ENCODE measurements at places on chromosomes 3 and 15.

DNA sequence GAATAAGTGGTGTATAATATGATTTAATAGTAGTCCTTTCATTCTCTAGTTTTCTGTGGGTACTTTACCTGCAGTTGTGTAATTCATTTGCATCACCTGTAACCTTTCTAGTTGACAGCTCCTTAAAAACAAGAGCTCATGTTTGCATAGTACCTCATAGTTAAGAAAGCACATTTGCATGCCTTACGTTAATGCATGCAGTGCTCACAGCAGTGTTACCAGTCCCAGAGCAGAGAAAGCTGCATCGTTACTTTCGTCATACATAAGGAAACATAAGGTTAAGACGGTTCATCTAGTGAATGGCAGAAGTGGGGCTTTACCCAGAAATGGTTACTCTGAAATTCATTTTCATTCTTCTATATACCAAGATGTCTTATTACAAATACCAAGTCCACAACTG is 111.3 kb downstream of the AKAP13 start:
- ATAC-seq: no peak

GRCh38 chr3:56042326-56042951 is 425.8 kb downstream of the ERC2 start:
- ATAC-seq: peak; percentile 86

GRCh38 chr3:147318900-147319299 is 87.4 kb downstream of the ZIC4 start:
- ATAC-seq: no peak

DNA sequence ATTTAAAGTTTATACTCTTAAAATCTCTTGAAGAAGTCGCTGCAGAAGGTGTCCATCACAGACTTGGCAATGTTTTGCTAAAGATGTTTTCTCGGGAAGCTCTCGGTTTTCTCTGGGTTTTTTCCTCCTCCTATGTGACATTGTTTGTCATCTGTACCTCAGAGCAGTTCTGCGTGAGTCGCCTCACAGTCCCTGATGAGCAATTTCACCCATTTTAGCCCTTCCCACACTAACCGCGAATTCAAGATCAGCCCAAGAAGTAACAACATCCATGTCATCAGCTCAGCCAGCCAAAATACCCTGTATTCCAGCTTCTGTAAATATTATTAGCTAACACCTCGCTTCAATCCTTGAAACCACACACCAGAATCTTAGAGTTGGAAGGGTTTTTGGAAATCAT is 224.3 kb upstream of the SETMAR start:
- no peak for ATAC-seq

- no peak for ATAC-seq
Measured at GRCh38 chr3:49701388-49702077, 12.2 kb downstream of the RNF123 start.

- ATAC-seq: no peak
Measured at GRCh38 chr3:114242947-114243346, 5.6 kb upstream of the ZNF80 start.

GRCh38 chr3:31733234-31733667 is 200.5 kb downstream of the STT3B start:
- ATAC-seq: no peak

DNA sequence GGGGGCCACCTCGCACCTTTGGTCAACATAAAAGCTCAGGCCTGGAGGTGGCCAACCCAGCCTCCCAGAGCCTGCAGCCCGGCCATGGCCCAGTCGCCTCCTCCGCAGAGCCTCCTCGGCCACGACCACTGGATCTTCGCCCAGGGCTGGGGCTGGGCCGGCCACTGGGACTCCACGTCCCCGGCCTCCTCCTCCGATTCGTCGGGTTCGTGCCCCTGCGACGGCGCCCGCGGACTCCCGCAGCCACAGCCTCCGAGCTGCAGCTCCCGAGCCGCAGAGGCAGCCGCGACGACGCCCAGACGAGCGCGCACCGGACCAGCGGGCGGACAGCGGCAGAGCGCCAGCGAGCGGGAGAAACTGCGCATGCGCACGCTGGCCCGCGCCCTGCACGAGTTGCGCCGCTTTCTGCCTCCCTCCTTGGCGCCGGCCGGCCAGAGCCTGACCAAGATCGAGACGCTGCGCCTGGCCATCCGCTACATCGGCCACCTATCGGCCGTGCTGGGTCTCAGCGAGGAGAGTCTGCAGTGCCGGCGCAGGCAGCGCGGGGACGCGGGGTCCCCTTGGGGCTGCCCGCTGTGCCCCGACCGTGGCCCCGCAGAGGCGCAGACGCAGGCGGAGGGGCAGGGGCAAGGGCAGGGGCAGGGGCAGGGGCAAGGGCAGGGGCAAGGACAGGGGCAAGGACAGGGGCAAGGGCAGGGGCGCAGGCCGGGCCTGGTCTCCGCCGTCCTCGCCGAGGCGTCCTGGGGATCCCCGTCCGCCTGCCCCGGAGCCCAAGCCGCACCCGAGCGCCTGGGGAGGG is at the start of gene MESP2:
Gene MESP2, plus strand, starts transcription at position 59 of the 799 bp plus-strand sequence. Its CDS starts 26 bp downstream, at position 85.
- ATAC-seq: peak; percentile 37

GRCh38 chr3:66276705-66277274 is 56.0 kb downstream of the SLC25A26 start:
- ATAC-seq: peak; percentile 49

- no peak for ATAC-seq
Measured at GRCh38 chr15:47399100-47399499, 318.2 kb upstream of the SEMA6D start.

GRCh38 chr3:147652651-147653366 is 243.6 kb downstream of the ZIC1 start:
- ATAC-seq: no peak

- no peak for ATAC-seq
Measured at GRCh38 chr15:75126864-75127580, 74.7 kb upstream of the C15orf39 start.

- peak; percentile 69 for ATAC-seq
Measured at GRCh38 chr15:70474471-70475406, 288.6 kb downstream of the UACA start.

- no peak for ATAC-seq
Measured at GRCh38 chr3:11570789-11571495, 72.8 kb downstream of the VGLL4 start.

DNA sequence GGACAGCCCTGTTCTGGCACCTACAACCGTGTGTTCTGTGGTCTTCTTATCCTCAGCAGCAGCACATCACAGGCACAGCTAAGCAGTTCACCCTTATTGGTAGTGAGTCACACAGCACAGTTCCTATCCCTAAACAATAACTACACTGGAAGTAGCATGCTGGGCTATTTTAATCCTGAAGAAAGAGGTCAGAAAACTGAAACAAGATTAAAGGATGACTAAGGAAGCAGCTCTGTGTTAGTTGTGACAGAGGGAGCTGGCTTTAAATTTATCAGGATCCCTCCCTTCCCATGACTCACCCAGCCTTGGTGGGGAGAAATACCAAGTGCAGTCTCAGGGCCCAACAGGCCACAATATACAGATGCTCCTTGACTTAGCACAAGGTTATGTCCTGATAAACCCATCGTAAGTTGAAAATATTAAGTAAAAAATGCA is 144.3 kb downstream of the ERC2 start:
- peak; percentile 42 for ATAC-seq

GRCh38 chr15:52383100-52383588 is 87.5 kb upstream of the MYO5C start:
- ATAC-seq: no peak

DNA sequence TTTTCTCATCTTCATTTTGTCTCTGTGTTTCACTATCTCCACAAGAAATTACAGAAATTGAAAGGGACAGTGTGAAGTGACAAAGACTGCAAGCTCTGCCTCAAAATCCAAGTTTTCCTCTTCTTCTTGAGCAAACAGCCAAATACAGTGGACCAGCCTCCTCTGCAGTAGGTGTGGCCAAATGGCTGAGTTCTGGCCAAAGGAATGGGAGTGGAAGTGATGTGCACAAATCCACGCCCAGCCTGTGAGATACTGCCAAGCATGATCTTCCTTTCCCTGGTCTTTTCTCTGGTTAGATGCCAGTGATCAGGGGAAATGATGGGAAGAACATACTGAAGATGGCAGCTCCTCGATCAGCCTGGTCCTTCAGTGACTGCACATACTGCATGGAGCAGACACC is 111.0 kb upstream of the CPNE4 start:
- ATAC-seq: no peak

GRCh38 chr15:53328341-53328740 is 431.1 kb downstream of the WDR72 start:
- ATAC-seq: no peak

DNA sequence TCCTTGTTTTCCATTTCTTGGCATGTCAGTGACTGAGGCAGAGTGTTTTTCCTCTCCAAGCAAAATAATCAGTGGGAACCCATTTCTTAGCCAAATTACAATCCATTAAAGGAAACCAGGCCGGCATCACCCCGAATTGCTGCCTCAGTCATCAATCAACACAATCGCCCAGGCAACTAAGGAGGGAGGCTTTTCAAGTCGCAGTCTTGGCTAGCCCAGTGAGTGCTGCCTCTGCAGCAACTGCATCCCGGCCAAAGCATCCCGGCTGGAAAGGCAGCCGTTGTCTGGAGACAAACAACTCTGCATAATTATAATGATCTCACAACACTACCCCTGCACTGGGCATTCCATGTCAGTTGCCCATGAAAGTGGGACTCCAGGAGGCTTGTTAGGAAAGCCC is 213.5 kb upstream of the PRICKLE2 start:
- ATAC-seq: no peak

- no peak for ATAC-seq
Measured at GRCh38 chr3:179363332-179363731, 15.8 kb downstream of the MFN1 start.

- no peak for ATAC-seq
Measured at GRCh38 chr15:57460208-57460816, 84.0 kb downstream of the CGNL1 start.

DNA sequence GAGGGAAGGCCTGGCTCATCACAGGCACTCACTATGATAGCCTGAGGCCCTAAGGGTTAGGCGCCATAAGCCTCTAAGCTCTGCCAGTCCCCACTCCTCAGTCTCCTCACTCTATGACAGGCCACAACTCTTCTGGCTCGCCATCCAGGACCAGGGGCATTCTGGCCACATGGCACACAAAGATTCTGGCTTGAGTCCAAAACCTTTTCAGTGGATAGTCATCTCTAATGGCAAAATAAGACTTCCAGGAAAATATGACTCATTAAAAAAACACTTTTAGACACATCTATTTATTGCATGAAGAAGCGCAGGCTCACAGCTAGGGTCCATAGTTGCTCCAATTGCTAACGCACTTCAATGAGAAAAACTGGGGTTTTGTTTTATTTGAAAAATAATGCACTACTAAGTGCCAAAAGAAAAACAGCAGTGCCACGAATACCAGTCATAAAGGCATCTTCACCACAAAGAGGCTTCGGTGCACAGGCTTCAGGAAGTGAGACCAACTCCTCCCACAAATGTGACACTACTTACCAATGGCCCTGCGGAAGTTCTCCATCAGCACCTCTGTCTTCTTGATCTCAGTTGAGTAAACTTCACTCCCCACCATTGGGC is 11.1 kb downstream of the RUVBL1 start:
- peak; percentile 43 for ATAC-seq

DNA sequence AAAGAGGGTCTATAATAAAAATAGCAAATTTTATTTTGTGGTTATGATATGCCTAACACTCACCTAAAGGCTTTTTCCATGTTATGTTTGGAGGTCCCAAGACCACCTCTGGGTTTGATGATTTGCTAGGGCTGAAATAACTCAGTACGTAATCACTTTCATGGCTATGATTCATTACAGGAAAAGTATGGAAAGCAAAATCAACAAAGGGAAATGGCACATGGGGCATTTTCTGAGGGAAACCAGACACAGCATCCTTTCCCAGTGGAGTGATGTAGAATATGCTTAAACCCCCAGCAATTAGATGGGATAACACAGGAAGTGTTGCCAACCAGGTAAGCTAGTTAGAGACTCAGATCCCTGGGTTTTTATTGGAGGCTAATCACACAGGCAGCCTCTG is 701.6 kb upstream of the CBLB start:
- no peak for ATAC-seq

GRCh38 chr3:75906555-75907112 is 121.3 kb upstream of the ZNF717 start:
- ATAC-seq: peak; percentile 39

DNA sequence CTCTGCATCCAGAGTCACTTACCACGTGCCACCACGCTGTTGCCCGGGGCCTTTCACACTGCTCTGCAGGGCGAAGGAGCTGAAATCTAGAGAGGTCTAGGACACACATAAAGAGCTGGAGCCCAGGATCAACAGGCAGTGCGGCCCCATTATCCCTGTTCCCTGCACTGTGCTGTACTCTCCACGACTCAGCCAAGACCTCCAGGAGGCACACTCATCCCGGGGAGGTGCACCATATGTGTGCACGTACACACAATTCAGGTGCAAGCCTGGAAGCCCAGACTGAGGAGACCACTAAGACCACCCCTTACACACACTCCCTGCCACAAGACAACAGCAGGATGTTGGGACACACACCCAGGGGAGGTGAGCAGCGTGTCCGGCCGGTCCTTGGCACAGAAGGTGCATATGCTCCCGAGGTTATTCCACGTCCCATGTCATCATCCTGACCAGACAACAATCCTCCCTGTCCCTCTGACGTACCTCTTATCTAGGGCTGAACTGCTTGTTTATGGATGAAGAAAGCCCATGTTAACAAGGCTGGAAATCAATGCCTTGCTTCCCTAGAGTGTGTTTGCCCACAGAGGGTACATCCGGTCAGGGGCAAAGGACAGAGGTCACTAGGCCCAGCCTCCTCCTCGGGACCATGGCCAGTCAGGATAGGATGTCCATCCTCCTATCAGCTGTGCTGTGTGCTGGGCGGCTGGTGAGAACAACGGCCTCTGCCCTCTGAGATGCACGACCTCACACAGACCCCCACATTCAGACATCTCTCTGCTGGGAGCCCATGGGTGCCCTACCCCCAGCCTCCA is 16.1 kb downstream of the KLF15 start:
- ATAC-seq: no peak

GRCh38 chr3:78589778-78590177 is 1178.0 kb downstream of the ROBO1 start:
- ATAC-seq: no peak

GRCh38 chr15:55742498-55742926 is 440 bp downstream of the PRTG start:
- ATAC-seq: peak; percentile 36

DNA sequence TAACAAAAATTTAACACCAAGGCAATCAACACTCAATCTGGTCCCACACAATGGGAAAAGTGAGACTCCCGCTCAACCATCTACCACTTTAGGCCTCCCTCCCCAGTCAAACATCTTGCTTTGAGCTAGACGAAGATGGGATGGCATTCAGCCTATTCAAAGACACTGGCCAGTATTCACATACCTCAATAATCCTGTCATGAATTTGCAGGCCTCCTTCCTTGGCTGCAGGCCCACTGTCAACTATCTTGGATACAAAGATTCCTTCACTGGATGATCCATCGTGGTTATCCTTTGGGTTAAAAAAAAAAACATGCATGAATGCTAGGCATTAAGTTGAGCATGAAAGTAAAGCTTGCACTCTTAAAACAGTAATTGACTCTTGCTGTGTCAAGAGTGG is 22.6 kb downstream of the PDZRN3 start:
- ATAC-seq: no peak

DNA sequence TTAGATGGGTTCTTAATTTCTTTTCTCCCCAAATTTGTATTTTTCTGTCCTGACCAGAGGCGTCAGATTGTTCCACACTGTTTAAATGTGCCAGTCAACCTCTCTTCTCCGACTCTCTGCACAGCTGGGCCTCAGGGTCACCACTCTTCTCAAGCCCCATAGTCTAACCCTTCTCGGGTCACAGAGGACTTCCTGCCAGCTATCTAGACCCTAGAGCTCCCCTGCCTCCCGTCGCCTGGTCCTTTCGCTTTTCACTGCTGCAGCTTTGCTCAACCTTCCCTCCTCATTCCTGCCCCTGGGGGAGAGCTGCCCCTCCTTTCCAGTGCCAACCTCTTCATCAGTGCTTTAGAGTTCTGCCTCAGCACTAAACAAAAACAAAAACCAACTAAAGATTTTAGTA is 151.7 kb downstream of the ATG7 start:
- no peak for ATAC-seq

GRCh38 chr3:45551214-45552010 is 43.1 kb upstream of the LIMD1 start:
- ATAC-seq: peak; percentile 54

All from esophagus mucosa (tissue), 1 donor.